ENCODE measurements at places on chromosomes 16 and 17.
A peak's percentile ranks its signal among the peaks of the same experiment; 100 is the strongest.

- H3K4me3 ChIP-seq = no peak overlapping the region
- no peak for DNase-seq
- peaks cover 16% of the 10 kb centered on the region for H3K4me1 ChIP-seq
- no peaks in the 10 kb centered on the region for H3K36me3 ChIP-seq
- no peak overlapping the region for H3K27ac ChIP-seq
Measured at GRCh38 chr16:51756447-51757123, 605.5 kb upstream of the SALL1 start.

- no peaks in the 10 kb centered on the region for H3K27me3 ChIP-seq
- no peak overlapping the region for H3K4me3 ChIP-seq
- H3K27ac ChIP-seq = no peak overlapping the region
- no peak for DNase-seq
- peaks cover 3% of the 10 kb centered on the region for H3K4me1 ChIP-seq
Measured at GRCh38 chr16:46728806-46729205, 19.3 kb downstream of the MYLK3 start.

GRCh38 chr16:79768276-79768970 lies 167.9 kb upstream of the MAF start:
- H3K36me3 ChIP-seq = no peaks in the 10 kb centered on the region
- H3K4me1 ChIP-seq = peaks cover 7% of the 10 kb centered on the region
- H3K4me3 ChIP-seq = no peak overlapping the region
- peak overlapping the region; percentile 61 for H3K27ac ChIP-seq
- DNase-seq = no peak
- H3K27me3 ChIP-seq = peaks cover 8% of the 10 kb centered on the region

DNA sequence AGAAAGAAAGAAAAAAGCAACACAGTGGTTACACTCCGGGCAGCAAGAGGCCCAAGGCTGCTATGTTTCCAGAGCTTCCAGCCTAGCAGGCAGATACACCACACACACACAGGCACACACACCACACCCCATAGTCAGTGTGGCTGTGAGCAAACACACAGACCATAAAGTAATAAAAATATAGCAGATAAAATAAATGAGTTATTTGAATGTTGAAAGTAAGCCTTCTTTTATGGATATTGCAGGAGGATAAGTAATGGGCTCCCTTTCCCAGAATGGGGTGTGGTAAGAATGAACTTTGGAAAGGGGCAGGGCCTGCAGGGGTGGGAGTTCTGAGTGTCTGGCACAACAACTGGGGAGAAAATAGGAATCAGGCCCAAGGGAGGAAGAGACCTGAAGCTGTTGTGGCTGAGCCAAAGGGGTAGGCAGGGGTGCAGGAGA lies 4.8 kb upstream of the CDK5RAP3 start:
- H3K4me3 ChIP-seq = no peak overlapping the region
- H3K27ac ChIP-seq = no peak overlapping the region
- peaks cover 8% of the 10 kb centered on the region for H3K4me1 ChIP-seq

DNA sequence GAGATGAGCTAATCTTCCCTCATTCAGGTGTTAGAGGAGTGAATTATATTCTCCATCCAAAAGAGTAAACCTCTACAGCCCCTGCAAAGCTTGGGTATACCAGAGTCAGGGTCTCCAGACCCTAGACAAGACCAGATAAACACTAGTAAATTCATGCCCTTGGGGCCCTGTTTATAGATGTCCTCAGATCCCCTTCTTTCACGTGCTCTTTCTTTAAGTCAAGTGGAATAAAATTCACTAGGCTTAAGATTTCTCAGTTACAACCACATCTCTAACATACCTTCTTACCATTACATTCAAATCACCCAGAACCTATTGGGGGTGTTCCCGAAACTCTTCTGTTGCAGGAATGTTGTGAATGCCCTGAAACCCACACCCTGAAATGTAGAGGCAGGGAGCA lies 2.2 kb upstream of the C17orf58 start:
- no peak for DNase-seq
- H3K27me3 ChIP-seq = no peaks in the 10 kb centered on the region
- H3K4me3 ChIP-seq = no peak overlapping the region
- peaks cover 16% of the 10 kb centered on the region for H3K4me1 ChIP-seq

DNA sequence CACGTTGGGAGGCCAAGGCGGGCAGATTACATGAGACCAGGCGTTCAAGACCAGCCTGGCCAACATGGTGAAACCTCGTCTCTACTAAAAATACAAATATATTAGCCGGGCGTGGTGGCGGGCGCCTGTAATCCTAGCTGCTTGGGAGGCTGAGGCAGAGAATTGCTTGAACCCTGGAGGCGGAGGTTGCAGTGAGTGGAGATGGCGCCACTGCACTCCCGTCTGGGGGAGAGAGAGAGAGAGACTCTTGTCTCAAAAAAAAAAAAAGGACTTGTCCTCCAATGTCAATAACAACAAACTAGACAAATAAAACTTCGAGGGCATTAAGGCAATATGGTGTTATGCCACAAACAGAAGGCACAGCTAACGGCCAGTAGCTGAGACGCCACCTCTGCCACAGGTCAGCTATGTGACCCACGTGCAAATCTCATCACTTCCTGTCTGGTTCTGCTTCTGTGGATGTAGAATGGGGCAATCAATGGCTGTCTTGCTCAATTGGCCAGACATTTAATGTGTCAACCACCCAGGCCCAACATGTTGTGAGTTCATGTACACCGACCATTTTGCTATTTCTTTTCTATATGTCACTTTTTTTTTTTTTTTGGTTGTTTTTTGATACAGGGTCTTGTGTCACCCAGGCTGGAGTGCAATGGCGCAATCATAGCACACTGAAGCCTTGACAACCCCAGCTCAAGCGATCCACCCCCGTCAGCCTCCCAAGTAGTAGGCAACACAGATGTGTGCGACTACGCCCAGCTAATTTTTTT lies 834 bp upstream of the TXNDC11 start:
- H3K27ac ChIP-seq = no peak overlapping the region
- H3K27me3 ChIP-seq = no peaks in the 10 kb centered on the region
- DNase-seq = no peak
- H3K4me1 ChIP-seq = peaks cover 6% of the 10 kb centered on the region
- H3K36me3 ChIP-seq = peaks cover 23% of the 10 kb centered on the region

GRCh38 chr17:81291662-81292061 lies 3.4 kb downstream of the SLC38A10 start:
- H3K4me3 ChIP-seq = no peak overlapping the region
- H3K27me3 ChIP-seq = no peaks in the 10 kb centered on the region
- no peak overlapping the region for H3K27ac ChIP-seq
- no peak for DNase-seq

- DNase-seq = no peak
- no peaks in the 10 kb centered on the region for H3K4me1 ChIP-seq
- H3K27me3 ChIP-seq = no peaks in the 10 kb centered on the region
- no peak overlapping the region for H3K4me3 ChIP-seq
- peaks cover 37% of the 10 kb centered on the region for H3K36me3 ChIP-seq
- H3K27ac ChIP-seq = no peak overlapping the region
Measured at GRCh38 chr16:68072038-68072695, 13.0 kb upstream of the NFATC3 start.

DNA sequence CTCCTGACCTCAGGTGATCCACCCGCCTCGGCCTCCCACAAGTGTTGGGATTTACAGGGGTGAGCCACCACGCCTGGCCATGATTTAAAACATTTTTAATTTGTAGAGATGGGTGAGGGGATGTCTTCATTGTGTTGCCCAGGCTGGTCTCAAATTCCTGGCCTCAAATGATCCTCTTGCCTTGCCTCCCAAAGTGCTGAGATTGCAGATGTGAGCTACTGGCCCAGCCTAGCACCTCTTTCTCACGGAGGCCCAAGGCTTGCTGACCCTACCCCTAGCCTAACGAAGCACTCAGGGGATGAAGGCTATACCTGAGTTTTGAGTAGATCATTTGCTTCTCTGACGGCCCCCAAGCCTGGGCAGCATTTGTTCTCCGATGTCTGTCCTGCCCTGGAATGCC lies 26.6 kb downstream of the UNK start:
- H3K27ac ChIP-seq = no peak overlapping the region
- peaks cover 54% of the 10 kb centered on the region for H3K36me3 ChIP-seq
- H3K4me1 ChIP-seq = no peaks in the 10 kb centered on the region
- H3K4me3 ChIP-seq = no peak overlapping the region
- DNase-seq = no peak
- H3K27me3 ChIP-seq = no peaks in the 10 kb centered on the region

DNA sequence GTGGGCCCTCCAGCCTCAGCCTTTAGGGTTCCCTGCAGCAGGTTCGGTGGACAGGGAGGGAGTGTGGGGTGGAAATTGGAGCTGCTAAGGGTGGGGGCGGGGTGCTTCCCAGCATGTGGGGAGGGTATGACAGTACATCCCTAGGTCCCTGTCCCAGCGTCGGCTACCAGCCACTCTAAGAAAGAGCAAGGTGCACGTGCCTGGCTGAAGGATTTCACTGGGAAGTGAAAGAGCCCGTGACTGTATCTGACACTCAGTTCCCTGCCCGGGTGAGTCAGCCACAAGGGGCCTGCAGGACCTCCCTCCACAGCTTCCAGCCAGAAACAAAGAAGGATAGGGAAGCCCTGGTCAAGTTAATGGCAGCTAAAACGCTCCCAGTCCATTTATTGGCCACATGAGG lies 4.1 kb downstream of the SNRNP25 start:
- H3K36me3 ChIP-seq = peaks cover 60% of the 10 kb centered on the region
- H3K4me3 ChIP-seq = no peak overlapping the region
- H3K4me1 ChIP-seq = peaks cover 4% of the 10 kb centered on the region
- no peak overlapping the region for H3K27ac ChIP-seq
- DNase-seq = no peak

- no peaks in the 10 kb centered on the region for H3K27me3 ChIP-seq
- H3K27ac ChIP-seq = peak overlapping the region; percentile 66
- peak; percentile 54 for DNase-seq
- H3K36me3 ChIP-seq = peaks cover 18% of the 10 kb centered on the region
- H3K4me3 ChIP-seq = no peak overlapping the region
Measured at GRCh38 chr17:882827-883585, 96.6 kb downstream of the NXN start.

- no peak overlapping the region for H3K27ac ChIP-seq
- DNase-seq = no peak
- no peaks in the 10 kb centered on the region for H3K27me3 ChIP-seq
- no peaks in the 10 kb centered on the region for H3K4me1 ChIP-seq
- H3K36me3 ChIP-seq = no peaks in the 10 kb centered on the region
Measured at GRCh38 chr16:55821210-55821609, 11.7 kb downstream of the CES1 start.

- peaks cover 27% of the 10 kb centered on the region for H3K4me1 ChIP-seq
- DNase-seq = no peak
- no peak within 1 kb of the TSS for H3K27ac ChIP-seq
- H3K4me3 ChIP-seq = peak within 1 kb of the TSS; percentile 33
- peaks cover 79% of the 10 kb centered on the region for H3K27me3 ChIP-seq
Measured at GRCh38 chr17:50532452-50533024, at the start of gene EPN3. EPN3 (plus strand) TSS chr17:50532735; CDS start chr17:50536557, 3,822 bp downstream.

GRCh38 chr17:47135235-47135634 lies 53.9 kb downstream of the CDC27 start:
- DNase-seq = no peak
- H3K27ac ChIP-seq = no peak overlapping the region
- no peaks in the 10 kb centered on the region for H3K4me1 ChIP-seq
- no peak overlapping the region for H3K4me3 ChIP-seq
- no peaks in the 10 kb centered on the region for H3K27me3 ChIP-seq

GRCh38 chr17:16438173-16438556 lies 22.8 kb downstream of the TRPV2 start:
- H3K27ac ChIP-seq = peak overlapping the region; percentile 79
- H3K36me3 ChIP-seq = peaks cover 26% of the 10 kb centered on the region
- H3K27me3 ChIP-seq = peaks cover 4% of the 10 kb centered on the region
- no peak for DNase-seq

- no peaks in the 10 kb centered on the region for H3K36me3 ChIP-seq
- peak overlapping the region; percentile 12 for H3K27ac ChIP-seq
- H3K4me1 ChIP-seq = peaks cover 42% of the 10 kb centered on the region
Measured at GRCh38 chr17:40107522-40108174, 7.3 kb upstream of the NR1D1 start.

Measured in neuronal stem cell (in vitro differentiated cells).